Ovary (tissue), 10 donors: ENCODE measurements at places on chromosomes 4 and X. TPM values are rescaled to one million over a fixed set of nuclear protein-coding genes. Genes with fewer than 3 reads are reported as not detected.

ZCCHC18 gene
- 9.4 TPM for polyA plus RNA-seq

MAGEC2 gene
- polyA plus RNA-seq: not detected

ATP1B4 gene
- not detected for polyA plus RNA-seq

GRCh38 chr4:23614284-23614892, 275.5 kb downstream of the PPARGC1A start:
- DNase-seq: no peak

DNA sequence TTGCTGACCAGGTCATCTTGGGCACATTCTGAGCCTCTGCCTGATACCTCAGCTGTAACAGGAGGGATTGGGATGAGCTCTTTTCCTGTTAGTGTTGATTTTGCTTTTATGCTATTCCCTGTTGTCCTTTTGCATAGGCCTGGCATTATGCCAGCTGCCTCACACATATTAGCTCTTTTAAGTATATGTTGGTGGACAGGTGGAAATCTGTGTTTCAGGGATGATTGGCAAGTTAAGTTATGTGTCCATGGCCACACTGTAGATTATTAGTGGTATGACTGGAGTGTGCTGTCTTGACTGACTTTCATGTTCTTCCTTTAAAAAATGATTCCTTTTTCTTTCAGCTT, 28.9 kb downstream of the NSD2 start:
- no peak for DNase-seq

ITIH6 gene
- 0.05 TPM for polyA plus RNA-seq

DNA sequence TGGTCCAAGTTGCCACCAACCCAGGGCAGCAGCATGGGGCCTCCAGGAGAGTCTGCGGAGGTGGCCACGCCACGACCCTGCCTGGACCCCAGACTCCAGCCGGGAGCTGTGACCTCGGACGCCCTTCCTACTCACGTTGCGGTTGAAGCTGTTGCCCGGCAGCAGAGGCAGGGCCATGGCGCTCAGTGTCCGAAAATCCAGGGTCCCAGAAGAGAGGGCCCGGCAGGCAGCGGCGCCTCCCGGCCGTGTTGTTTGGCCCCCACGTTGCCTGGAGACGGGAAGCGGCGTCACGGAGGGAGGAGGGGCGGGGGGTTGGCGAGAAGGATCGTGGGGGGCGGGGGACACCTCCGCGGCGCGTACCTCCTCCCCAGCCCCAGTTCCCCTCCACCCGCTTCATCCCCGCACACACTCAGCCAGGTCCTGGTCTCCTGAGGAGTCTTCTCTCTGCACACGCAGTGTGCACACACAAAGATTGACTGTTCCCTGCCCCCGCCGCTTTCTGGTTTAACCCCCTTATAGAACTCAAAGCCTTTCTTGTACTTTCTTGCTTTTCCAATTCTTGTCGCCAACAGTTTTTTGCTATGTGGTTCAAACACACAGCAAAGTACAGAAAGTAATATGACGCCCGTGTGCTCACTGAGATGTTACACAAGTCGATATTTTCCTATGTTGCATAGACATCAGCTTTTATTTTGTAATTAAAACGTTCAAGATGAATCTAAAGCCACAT, at the start of gene EFHC2:
EFHC2 (minus strand) TSS at position 261 of the 730 bp plus-strand sequence; CDS start at position 177, 84 bp downstream.
- peak; percentile 57 for DNase-seq

DNA sequence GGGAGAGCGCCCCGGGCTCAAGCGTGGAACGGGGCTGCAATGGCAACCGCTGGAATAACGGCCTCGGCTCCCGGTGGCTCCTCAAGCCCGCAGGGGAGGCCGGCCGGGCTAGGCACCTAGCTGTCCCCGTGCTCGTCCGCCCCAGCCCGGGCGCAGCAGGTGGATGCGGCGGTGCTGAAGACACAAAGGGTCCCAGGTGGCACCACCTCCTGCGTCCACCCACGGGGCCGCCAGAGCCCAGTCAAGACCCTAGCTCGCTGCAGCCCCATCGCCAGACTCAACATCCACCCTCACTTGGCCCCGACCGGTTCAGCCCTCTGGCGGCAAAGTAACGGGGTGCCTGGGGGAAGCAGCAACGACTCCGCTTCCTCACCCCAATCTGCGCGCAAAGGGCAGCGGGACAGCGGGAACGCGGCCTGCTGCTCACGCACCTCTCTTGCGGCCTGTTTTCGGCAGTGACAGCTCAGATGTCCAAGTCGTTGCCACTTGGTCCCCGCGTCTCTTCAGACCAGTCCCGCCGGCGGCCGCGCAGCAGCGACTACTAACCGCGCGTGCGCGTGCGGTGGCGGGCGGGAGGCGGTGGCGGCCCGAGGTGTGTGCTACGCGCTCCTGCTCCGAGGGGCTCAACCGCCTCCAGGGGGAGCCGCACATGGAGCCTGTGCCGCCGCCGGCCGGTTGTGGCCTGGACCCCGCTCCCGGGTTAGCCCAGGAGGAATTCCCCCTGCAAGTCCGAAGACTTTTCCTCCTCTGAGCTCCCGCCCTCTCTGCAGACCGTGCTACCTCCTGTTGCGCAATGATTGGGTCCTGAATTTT, at the start of gene CLGN:
CLGN (minus strand) TSS at position 543 of the 813 bp plus-strand sequence. CDS start 14,570 bp downstream, outside the sequence.
- peak; percentile 38 for DNase-seq

FHIP1A gene
- polyA plus RNA-seq: 2.5 TPM

TEX13B gene
- not detected for polyA plus RNA-seq

GRCh38 chr4:138051157-138051556, 191.0 kb downstream of the SLC7A11 start:
- no peak for DNase-seq

PNMA5 gene
- 0.02 TPM for polyA plus RNA-seq

APOO gene
- 39.5 TPM for polyA plus RNA-seq

DNA sequence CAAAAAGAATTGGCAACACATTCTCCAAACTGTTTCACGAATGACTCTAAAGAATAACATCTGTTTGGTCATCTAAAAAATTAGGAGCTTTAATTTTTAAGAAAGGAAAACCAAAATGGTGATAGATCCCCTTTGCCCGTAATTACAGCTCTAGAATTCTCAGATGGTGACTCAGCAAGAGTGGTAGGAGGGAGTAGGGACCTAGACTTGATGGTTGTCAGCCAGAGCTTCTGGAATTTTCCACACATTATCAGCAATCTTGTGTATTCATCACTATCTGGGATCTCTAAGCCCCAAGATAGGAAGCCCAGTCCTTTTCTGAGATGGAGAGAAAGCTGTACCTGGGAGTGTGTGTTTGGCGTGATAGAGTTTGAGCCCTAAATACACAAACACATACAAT, 103.9 kb upstream of the RAB40AL start:
- no peak for DNase-seq

DNA sequence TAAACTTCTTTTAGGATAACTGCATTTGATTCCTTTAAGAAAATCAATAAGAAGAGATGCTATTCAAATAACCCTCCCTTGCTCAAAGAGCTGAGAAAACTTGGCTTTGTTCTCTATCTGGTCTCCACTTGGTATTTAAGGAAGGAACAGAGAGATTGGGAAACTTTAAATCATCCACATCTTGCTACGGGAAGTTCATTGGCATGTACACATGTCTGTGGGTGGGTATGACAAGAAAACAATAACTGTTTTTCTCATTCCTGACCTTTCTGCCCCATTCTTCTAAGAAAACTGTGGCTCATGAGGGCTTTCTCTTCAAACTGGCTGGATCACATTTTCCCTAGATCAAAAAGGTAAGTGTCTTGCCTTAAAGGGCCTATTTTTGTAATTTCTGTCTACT, 6.0 kb downstream of the SEL1L3 start:
- DNase-seq: no peak

DNA sequence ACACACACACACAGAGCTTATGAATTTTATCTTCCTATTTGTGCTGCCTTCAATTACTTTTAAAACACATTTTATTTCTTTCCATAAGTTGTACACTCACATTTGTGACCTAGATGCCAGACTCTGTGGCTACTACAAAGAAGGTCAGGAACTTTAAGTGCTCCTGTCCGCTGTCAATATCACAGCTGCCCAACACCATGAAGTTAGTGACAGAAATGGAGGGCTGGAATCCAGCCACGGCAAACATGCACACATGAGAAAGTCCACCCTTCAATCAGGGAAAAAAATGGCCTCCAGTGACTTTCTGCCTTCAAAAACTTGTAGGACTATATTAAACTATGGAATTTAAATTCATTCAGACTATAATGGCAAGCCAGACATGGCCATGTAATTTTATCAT, 334.4 kb upstream of the FSTL5 start:
- no peak for DNase-seq

FGG gene
- polyA plus RNA-seq: 3.2 TPM

DNA sequence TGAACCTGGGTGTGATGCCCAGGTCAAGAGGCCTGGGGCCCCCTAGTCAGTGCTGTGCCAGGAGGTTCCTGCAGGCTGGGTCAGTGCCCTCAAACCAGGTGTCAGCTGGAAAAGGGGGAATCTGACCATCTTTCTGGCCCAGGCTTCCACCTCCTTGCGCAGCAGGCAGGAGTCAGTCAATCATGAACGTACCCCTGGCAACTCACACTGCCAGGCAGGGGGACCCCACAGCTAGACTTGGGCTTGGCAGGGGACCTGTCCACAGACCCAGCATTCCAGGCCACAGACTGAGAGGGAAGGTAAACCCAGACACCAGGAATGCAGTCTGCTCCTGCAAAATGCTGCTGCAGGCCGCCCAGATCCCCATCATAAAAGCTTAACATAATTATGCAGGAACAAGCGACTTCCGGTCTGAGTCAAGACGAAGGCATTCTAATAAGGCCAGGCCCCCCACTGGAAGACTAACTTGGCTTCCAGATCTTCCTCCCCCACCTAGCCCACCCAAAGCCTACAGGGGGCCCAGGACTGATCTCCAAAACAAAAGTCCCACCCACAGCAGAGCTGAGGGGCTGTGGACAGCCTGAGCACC, 156.3 kb downstream of the BCOR start:
- no peak for DNase-seq

GRCh38 chrX:24833695-24834094, 140.0 kb downstream of the POLA1 start:
- no peak for DNase-seq

PRR32 gene
- polyA plus RNA-seq: not detected
